ENCODE measurements at places on chromosomes 11 and 22.

DNA sequence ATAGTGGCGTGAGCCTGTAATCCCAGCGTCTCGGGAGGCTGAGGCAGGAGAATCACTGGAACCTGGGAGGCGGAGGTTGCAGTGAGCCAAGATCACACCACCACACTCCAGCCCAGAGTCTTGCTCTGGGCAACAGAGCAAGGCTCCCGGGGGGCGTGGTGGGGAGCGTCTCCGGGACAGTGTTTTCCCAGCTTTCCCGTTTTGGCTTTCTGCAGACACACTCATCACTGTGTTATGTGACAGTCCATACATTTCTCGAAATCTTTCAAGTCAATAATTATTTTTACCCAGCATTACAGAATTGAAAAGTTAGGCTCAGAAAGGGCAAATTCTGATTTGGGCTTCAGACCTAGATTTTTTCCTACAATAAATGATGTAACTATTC is 31.7 kb downstream of the NEAT1 start:
- DNase-seq: no peak

GRCh38 chr11:12042215-12042676 is 33.8 kb upstream of the DKK3 start:
- no peak for DNase-seq

DNA sequence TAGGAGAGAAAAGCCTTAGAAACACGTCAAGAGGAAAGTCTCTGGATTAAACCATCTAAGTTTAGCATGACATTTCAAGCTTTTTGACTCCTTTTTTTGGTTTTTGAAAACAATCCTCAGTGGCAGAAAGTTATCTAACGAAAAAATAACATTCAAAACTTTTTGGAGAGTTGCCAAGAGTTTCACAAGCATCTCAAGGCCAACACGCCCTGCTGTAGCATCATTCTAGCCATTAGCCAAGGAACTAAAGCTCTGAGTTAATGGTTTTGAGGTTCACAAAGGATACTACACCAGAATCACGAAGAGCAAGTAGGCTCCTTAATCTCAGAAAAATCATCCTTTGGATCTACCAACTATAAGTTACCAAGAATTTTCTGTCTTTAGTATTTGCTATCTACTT is 94.8 kb downstream of the PICALM start:
- no peak for DNase-seq

- DNase-seq: no peak
Measured at GRCh38 chr22:17710023-17710422, 64.2 kb downstream of the BID start.

GRCh38 chr11:128476049-128476448 is 111.3 kb downstream of the ETS1 start:
- DNase-seq: no peak

DNA sequence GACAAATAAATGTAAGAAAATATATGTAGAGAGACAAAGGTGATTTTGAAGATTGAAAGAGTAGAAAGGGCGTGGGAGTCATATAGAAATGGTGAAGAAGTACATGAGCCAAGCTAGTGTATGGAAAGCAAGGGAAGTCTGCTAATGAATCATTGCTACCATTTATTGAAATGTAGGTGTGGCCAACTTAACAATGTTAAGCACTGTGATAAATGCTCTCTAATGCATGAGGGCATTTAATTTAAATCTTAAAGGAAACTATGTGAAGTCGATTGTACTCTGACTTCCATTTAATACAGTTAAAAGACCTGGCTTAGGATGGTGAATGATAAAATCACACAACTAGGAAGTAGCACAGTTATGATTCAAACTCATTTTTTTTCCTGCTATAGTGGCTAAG is 219.9 kb downstream of the CASP12 start:
- no peak for DNase-seq

DNA sequence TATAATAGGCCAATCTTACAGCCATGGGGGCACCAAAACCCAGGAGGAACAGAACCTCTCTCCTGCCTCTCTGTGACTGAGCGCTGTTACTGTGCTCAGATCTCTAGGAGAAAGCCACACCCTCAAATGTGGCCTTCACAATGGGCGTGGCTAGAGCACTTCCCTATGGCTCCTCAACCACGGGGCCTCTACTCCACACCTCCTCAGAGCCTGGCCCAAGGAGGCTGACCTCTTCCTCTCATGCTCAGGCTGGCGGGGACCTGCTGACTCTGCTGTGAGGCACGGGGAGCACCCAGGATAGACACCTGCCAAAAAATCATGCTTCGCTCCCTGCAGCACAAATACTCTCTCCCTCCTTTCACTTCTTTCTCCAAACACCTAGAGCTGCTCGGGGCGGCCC is 41.0 kb downstream of the C11orf58 start:
- no peak for DNase-seq

GRCh38 chr11:116233561-116233960 is 539.2 kb downstream of the BUD13 start:
- DNase-seq: no peak

GRCh38 chr11:11780858-11781257 is 60.9 kb upstream of the USP47 start:
- DNase-seq: no peak

DNA sequence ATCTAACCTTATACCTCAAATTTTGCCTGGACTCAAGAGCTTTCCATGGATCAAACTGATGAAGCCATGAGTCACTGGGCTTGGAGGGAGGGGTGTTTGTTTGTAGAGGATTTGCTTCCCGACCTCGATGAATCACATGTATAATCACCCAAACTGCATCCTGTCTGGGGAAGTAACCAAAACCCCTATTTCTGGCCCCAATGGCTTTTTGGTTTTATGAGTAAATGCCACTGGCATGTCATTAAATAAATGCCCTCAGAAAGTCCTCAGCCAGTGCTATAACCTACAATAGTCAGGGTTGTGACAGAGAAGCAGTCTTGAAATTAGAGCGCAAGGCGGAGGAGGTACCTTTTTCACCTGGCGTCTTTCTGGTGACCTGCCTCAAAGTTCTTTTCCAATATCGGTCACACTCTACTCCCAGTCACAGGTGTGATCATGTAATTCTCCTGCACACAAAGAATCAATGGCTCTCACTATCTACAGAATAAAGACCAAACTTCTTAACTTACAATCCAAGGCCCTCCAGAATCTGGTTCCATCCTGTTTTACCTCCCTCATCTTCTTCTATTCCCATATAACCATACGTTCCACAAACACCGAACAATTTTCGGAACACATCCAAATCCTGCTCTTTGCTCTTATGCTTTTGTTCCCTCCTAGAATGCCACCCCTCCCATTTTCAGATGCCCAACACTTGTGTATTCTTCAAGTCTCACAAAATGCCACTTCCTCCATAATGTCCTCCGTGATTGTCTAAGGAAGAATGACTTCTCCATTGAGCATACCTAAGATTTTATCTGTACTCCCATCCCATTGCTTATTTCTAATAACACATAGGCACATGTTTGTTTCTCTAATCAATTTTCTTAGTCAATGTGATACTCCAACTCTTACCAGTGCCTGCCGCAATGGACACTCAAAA is 81.3 kb upstream of the BLID start:
- no peak for DNase-seq

DNA sequence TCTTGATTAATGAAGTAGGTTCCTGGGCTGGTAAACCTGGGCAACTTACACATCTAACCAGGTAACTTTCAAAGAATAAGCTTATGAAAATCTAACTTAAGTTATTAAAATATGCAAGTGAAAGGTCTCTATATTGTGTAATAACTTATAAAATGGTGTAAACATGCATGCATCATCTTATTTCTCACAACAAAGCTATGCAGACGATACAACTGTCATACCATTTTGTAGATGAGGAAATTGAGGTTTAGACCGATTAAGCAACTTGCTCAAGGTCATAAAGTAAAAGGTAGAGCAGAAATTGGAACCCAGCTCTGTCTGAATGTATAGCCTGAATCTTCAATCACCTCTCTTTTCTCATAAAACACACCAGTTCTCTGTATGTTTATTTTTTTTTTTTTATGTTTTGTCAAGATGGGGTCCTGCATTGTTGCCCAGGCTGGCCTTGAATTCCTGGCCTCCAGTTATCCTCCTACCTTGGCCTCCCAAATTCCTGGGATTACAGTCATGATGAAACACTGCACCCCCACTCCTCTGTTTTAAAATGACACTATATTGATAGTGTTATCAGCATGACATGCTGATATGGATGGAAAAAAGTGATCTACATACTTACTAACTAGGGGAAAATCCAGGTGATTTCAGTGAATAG is 109.6 kb downstream of the SGSM3 start:
- no peak for DNase-seq

DNA sequence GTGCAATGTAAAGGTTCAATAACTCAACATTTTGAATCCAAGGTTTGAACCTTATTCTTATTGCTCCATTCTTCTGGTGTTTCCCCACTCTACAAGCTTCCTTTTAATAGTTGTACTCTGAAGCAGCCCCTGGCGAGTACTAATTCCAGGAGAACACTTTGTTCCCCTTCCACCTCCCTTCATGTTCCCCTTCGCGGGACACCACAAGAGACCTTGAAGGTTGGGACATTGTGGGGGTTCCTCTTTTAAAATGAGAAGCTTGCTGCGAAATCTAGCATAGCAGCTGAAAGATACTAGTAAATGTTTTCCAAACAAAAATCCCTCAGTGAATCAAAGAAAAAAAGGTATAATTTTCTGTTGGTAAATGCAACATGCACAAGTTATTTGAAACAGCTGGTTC is 626.3 kb upstream of the LRRC4C start:
- no peak for DNase-seq

DNA sequence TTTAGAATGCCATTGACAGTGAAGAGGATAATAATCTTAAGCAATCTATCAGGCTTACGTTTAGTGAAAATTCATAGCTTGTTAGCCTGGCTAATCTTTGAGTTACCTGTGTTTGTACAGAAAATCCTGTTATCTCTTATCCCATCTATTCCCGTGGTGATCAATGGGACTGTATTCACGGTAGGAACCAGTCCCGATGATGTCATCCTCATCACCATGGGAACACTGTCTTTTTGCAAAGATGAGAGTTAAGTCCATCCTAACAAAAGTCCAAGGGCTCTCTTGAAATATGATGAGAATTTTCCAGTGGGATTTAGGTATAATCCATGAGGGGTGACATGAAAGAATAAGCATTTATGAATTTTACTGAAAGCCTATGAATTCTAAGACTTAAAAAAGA is 762.2 kb downstream of the ETS1 start:
- no peak for DNase-seq

- DNase-seq: no peak
Measured at GRCh38 chr11:95432714-95433503, 201.9 kb upstream of the SESN3 start.

DNA sequence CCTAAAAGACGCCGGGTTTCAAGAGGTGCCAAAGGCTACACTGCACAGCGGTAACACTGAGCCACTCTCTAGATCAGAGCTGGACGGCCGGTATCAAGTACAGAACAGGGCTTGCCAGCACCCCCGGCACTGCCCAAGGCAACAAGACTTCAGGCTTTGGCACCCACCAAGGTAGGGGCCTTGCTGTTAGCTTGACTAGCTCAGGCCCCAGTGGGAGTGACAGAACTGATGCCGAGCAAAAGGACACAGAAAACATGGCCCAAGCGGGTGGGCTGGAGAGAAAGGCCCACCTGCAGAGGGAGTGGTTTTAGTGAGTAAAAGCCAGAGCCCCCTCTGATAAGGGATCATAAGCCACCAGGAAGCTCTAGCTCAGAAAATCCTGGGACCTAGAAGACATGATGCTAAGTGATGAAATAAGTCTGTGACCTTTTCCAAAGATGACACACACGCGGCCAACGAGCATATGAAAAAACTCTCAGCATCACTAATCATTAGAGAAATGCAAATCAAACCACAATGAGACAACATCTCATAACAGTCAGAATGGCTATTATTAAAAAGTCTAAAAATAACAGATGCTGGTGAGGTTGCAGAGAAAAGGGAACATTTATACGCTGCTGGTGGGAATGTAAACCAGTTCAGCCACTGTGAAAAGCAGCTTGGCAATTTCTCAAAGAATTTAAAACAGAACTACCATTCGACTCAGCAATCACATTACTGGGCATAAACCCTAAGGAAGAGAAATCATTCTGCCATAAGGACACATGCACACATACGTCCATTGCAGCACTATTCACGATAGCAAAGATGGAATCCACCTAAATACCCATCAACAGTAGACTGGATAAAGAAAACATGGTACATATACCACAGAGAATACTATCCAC is 12.9 kb downstream of the EHD1 start:
- DNase-seq: peak; percentile 60

- DNase-seq: no peak
Measured at GRCh38 chr22:47343611-47344010, 581.2 kb downstream of the TBC1D22A start.

DNA sequence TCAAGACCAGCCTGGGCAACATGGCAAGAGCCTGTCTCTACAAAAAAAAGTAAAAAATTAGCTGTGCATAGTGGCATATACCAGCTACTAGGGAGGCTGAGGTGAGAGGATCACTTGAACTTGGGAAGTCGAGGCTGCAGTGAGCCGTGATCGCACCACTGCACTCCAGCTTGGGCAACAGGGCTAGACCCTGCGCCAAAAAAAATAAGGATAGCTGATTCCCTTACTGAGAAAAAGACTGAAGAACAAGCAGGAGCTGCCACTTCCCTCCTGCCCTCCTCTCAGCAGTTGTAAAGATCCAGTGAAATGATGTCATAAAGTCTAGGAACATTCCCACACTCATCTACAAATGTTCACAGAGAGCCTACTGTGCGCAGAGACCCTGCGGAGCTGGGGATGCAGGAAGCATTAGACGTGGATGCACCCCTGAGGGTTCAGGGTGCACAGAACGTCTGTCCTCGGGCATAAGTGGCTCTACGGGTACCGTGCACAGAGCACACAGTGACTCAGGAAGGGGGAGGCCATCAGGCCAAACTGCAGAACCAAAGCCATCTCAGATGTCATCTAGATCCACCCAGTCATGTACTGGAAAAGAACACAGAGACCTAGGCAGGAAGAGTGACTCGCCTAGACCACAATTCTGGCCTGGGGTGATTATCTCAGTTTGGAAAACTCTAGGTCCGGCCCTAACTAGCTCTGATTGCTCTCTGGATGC is 11.7 kb downstream of the SEC14L2 start:
- DNase-seq: no peak

- DNase-seq: no peak
Measured at GRCh38 chr11:104892723-104893511, 5.3 kb downstream of the CASP12 start.

- no peak for DNase-seq
Measured at GRCh38 chr22:46514592-46515207, 22.7 kb downstream of the CELSR1 start.
